Activated B cell treated with CpG ODN at 0.5 μM for 24 hours (primary cell): ENCODE measurements at places on chromosomes 3 and 15. TPM values are rescaled to one million over a fixed set of nuclear protein-coding genes. Genes with fewer than 3 reads are reported as not detected.

- H3K36me3 ChIP-seq = no peaks in the 10 kb centered on the region
- no peak overlapping the region for H3K4me3 ChIP-seq
- no peak overlapping the region for H3K27ac ChIP-seq
These were observed 682.8 kb upstream of the NR2F2 start for GRCh38 chr15:95647531-95648277.

GRCh38 chr3:126160243-126161210 is 19.9 kb downstream of the ALDH1L1 start:
- H3K4me3 ChIP-seq = no peak overlapping the region
- H3K27me3 ChIP-seq = peaks cover 5% of the 10 kb centered on the region
- no peaks in the 10 kb centered on the region for H3K36me3 ChIP-seq

SEC22A gene
- total RNA-seq = 13.5 and 15.9 TPM in 2 replicates

- H3K4me3 ChIP-seq = no peak overlapping the region
- peaks cover 40% of the 10 kb centered on the region for H3K27me3 ChIP-seq
- no peaks in the 10 kb centered on the region for H3K4me1 ChIP-seq
- DNase-seq = no peak
These were observed 19.0 kb upstream of the DLG1 start for GRCh38 chr3:197317250-197317963.

CASR gene
- 0.02 TPM in 1 of 2 replicates, not detected in the other for total RNA-seq

GRCh38 chr3:39126532-39127071 is 19.1 kb downstream of the TTC21A start:
- no peak overlapping the region for H3K27ac ChIP-seq
- no peak for DNase-seq
- peaks cover 58% of the 10 kb centered on the region for H3K4me1 ChIP-seq
- no peaks in the 10 kb centered on the region for H3K27me3 ChIP-seq

DNA sequence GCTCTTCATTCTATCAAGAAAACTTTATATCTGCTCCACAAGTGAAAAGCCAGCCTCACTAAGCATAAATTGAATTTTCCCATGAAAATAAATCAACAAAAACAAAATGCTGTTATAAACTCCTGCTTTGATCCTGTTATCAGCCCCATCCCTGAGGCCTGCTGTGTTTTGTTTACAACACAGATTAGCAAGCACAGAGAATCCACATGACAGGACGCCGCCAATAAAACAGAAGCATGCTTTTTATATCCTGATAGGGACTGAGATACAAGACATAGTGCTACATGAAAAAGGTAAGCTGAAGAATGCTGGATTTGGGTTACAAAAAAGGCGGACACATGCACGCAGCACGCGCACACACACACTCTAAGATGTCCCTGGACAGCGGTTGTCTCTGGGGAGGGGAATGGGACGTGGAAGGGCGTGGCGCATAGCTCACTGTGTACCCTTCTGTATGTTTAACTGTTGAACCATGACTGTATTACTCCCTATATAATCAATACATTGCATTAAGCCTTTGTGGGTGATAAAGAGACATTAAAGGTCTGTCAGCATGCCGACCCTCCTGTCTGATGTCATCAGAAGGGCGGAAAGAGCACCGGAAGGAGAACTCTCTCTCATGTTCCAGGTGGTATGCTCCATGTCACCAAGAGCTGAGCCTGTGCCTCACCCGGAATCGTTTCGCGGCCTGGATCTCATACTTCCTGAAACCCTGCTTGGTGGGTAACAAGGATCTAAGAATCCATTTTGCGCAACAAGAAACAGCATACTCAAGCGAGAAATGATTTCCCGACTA is 93.9 kb downstream of the IQSEC1 start:
- H3K4me3 ChIP-seq = no peak overlapping the region
- peaks cover 88% of the 10 kb centered on the region for H3K4me1 ChIP-seq
- H3K27me3 ChIP-seq = no peaks in the 10 kb centered on the region
- DNase-seq = no peak

DNA sequence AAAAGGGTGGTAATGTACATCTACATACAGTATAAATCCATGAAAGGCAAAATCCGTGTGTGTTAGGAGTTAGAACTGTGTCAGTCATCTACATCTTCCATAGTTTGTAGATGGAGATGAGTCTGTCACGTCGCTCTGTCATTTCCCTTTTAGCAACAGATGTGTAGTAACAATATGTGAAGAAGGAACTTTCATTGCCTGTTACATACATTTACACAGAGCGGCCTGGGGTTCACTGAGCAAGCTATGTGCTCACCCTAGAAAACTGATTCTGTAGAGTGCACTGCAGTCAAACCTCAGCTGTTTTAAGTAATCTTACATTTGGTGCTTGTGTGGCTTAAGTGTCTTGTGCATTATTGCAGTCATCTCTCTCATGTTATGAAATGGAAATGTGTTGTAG is 41.6 kb upstream of the AP3B2 start:
- H3K27ac ChIP-seq = peak overlapping the region; percentile 94
- no peaks in the 10 kb centered on the region for H3K27me3 ChIP-seq
- peaks cover 44% of the 10 kb centered on the region for H3K4me1 ChIP-seq
- peaks cover 52% of the 10 kb centered on the region for H3K36me3 ChIP-seq
- peak overlapping the region; percentile 100 for H3K4me3 ChIP-seq
- no peak for DNase-seq

- H3K4me1 ChIP-seq = no peaks in the 10 kb centered on the region
- no peak for DNase-seq
- H3K36me3 ChIP-seq = peaks cover 83% of the 10 kb centered on the region
- H3K27ac ChIP-seq = no peak overlapping the region
These were observed 24.4 kb downstream of the CRBN start for GRCh38 chr3:3154879-3155610.

DNA sequence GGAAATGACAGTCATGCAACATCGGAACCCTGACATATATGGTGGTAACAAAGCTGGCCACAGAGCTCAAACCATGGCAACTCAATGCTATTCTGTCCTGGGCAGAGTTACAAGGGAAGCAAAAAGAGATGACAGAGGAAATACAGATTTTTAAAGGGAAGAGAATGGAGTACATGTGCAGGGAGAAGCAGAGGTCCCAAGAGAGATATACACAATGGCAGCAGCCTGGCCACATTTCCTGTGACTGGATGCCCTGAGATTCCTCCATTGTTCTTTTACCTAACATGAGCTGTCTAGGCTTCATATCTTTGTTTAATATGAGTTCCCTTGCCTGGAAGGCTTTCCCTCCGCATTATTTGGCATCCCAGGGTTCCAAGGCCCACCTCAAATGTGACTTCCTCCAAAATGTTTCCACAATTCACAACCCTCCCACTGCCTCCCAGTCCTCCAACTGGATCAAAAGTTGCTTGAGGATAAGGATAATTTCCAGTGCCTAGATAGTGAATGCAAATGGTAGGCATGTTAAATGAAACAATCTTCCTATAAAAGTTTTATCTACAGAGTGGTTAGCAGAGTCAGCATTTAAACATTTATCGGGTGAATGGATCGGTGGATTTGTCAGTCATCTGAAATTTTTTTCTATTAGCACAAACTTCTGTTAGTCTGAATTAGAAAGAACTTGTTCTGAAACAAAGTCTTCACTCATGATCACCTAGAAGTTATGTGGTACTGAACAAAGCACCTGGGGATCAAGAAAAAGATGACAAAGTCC is 86.2 kb downstream of the DHX30 start:
- H3K36me3 ChIP-seq = peaks cover 64% of the 10 kb centered on the region
- no peak for DNase-seq
- H3K4me3 ChIP-seq = no peak overlapping the region
- no peak overlapping the region for H3K27ac ChIP-seq

DNA sequence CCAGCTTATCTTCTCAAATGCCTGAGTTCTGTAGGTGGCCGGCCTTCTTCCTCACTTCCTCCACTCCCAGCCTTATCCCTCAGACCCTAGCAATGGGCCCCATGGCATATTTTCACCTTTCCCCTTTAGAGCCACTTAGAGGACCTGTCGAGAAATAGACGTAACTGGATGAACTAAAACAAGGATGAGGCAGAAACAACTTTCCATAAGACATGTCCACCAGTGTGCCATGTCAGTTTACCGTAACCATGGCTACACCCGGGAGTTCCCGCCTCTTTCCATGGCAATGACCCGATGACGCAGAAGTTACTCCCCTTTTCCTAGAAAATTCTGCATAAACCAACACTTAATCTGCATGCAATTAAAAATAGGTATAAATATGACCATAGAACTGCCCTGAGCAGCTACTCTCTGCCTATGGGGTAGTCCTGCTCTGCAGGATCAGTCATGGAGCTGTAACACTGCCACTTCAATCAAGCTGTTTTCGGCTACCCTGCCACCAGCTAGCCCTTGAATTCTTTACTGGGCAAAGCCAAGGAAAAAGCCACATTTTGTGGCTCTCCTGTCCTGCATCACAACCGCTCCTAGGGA is 55.1 kb upstream of the ZBTB38 start:
- no peak for DNase-seq
- peak overlapping the region; percentile 7 for H3K27ac ChIP-seq
- peaks cover 8% of the 10 kb centered on the region for H3K36me3 ChIP-seq

ZNF197 gene
- 15.8 and 16.9 TPM in 2 replicates for total RNA-seq

- DNase-seq = no peak
- no peaks in the 10 kb centered on the region for H3K36me3 ChIP-seq
- no peaks in the 10 kb centered on the region for H3K27me3 ChIP-seq
- no peaks in the 10 kb centered on the region for H3K4me1 ChIP-seq
- no peak overlapping the region for H3K4me3 ChIP-seq
- no peak overlapping the region for H3K27ac ChIP-seq
These were observed 287.1 kb downstream of the NEK10 start for GRCh38 chr3:27081992-27082607.

DNA sequence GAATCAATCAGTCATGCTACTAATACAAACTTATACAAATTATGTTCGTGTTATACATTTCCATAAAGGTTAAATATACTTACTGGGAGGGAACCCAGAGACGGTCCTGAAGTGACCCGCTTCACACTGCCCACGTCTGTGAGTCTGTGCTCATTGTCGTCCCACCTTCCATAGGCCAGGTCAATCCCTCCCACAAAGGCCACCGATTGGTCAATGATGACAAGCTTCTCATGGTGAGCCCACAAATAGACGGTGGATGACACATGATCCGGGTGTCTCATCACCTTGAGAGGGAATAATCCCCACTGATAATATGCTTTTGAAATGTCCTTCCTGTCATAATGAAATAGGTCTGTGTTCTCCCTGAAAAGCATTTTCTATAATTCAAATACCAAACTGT is 121.7 kb downstream of the PLD1 start:
- H3K27me3 ChIP-seq = no peaks in the 10 kb centered on the region
- no peak overlapping the region for H3K27ac ChIP-seq
- H3K4me3 ChIP-seq = no peak overlapping the region
- no peaks in the 10 kb centered on the region for H3K36me3 ChIP-seq
- DNase-seq = no peak

GRCh38 chr3:72720566-72720965 is 127.7 kb downstream of the SHQ1 start:
- H3K4me1 ChIP-seq = no peaks in the 10 kb centered on the region
- peaks cover 6% of the 10 kb centered on the region for H3K27me3 ChIP-seq
- H3K27ac ChIP-seq = no peak overlapping the region
- H3K4me3 ChIP-seq = no peak overlapping the region
- no peak for DNase-seq

GSK3B gene
- 30.8 and 35.4 TPM in 2 replicates for total RNA-seq

DNA sequence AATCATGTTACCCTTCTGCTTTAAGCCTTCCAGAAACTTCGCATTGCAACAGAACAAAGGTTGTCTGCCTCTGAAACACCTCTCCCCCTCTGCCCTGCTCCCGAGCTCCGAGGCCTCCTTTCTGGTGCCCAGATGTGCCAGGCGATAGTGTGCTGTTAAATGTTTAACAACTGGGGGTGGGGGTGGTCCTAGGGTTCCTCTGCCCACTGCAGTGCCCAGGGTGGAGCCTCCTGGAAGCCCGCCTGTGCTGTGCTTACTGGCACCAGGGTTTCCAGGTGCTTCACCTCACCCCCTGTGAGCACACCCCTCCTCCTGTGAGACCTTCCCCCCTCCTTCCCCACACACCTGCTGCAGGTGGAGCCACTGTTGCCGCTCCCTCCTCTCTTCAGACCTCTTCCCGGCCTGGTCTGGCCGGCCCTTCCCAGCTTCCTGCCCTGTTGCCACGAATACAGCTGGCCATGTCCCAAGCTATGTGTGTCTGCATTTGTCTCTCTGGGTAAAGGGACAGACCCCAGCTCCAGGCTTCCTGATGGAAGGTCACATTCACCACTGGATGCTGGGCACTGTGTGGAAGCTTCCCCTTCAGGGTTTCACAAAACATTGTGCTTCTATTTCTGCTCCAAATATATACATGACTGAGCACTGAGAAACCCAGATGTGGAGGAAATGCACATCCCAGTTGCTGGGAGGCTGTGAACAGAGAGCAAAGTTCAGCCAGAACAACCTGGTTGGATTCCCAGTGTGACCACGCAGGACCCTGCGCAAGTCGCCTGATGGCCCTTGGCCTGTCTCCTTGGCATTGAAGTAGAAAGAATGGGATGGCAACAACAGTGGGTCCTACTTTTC is 37.2 kb downstream of the MGLL start:
- no peak overlapping the region for H3K27ac ChIP-seq
- H3K4me1 ChIP-seq = peaks cover 4% of the 10 kb centered on the region
- H3K36me3 ChIP-seq = no peaks in the 10 kb centered on the region
- no peaks in the 10 kb centered on the region for H3K27me3 ChIP-seq
- no peak overlapping the region for H3K4me3 ChIP-seq

SLC27A2 gene
- total RNA-seq = 0.22 and 0.29 TPM in 2 replicates

GRCh38 chr3:113247068-113247467 is 35.7 kb downstream of the BOC start:
- no peak overlapping the region for H3K27ac ChIP-seq
- DNase-seq = no peak
- H3K4me1 ChIP-seq = no peaks in the 10 kb centered on the region
- peaks cover 12% of the 10 kb centered on the region for H3K27me3 ChIP-seq
- no peaks in the 10 kb centered on the region for H3K36me3 ChIP-seq

- H3K4me3 ChIP-seq = no peak overlapping the region
- H3K36me3 ChIP-seq = peaks cover 20% of the 10 kb centered on the region
- no peak for DNase-seq
- H3K4me1 ChIP-seq = peaks cover 61% of the 10 kb centered on the region
- no peak overlapping the region for H3K27ac ChIP-seq
- H3K27me3 ChIP-seq = no peaks in the 10 kb centered on the region
These were observed 26.7 kb downstream of the TBC1D2B start for GRCh38 chr15:78050826-78051225.

TTLL13 gene
- total RNA-seq = 0.49 and 2.2 TPM in 2 replicates

IQCF5 gene
- not detected in 2 replicates for total RNA-seq

STRIT1 gene
- total RNA-seq = not detected in 2 replicates

DNA sequence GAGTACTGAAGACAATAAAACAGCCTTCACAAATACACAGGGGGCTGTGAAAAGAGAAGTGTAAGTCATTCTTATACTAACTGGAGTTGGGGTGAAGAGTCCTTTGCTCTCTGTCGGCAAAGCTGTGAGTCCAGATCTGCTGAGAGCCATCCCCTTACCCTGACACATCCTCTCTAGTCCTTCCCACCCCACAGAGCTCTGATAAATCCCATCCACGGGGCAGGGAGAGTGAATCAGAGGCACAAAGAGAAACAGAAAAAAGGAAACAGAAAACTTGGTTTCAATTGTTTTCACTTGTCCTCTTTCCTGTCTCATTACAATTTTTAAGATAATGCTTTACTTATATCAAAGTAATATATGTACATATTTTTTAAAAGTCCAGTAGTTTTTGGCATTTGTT is 18.2 kb upstream of the ZNF639 start:
- DNase-seq = no peak
- H3K27me3 ChIP-seq = no peaks in the 10 kb centered on the region
- H3K4me1 ChIP-seq = peaks cover 6% of the 10 kb centered on the region
- H3K27ac ChIP-seq = no peak overlapping the region
- no peaks in the 10 kb centered on the region for H3K36me3 ChIP-seq
- H3K4me3 ChIP-seq = no peak overlapping the region
